Activated CD4-positive, alpha-beta memory T cell treated with anti-CD3 and anti-CD28 coated beads for 36 hours (primary cell): ENCODE measurements at places on chromosomes 5 and 9. TPM values are rescaled to one million over a fixed set of nuclear protein-coding genes. Genes with fewer than 3 reads are reported as not detected.

DNA sequence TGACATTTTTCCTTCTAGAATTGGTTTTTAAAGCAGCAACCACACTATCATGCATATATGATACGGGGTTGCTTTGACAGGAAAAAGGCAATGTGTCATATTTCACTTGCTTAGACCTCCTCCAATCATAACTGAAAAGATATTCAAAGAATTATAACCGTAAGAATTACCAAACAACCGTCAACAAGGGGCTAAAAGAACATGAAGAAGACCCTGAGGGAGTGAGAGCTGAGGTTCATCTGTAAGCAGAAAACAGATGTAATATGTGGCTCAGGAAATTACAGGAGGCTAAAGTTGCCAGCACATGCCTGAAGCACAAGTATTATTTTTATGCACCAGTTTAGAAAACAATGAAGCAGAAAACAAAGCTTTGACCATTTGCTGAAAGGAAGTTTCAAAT, 78.9 kb downstream of the APBA1 start:
- peaks cover 4% of the 10 kb centered on the region for H3K27me3 ChIP-seq
- no peaks in the 10 kb centered on the region for H3K36me3 ChIP-seq
- no peak overlapping the region for H3K27ac ChIP-seq
- no peaks in the 10 kb centered on the region for H3K4me1 ChIP-seq
- DNase-seq, result no peak

DNA sequence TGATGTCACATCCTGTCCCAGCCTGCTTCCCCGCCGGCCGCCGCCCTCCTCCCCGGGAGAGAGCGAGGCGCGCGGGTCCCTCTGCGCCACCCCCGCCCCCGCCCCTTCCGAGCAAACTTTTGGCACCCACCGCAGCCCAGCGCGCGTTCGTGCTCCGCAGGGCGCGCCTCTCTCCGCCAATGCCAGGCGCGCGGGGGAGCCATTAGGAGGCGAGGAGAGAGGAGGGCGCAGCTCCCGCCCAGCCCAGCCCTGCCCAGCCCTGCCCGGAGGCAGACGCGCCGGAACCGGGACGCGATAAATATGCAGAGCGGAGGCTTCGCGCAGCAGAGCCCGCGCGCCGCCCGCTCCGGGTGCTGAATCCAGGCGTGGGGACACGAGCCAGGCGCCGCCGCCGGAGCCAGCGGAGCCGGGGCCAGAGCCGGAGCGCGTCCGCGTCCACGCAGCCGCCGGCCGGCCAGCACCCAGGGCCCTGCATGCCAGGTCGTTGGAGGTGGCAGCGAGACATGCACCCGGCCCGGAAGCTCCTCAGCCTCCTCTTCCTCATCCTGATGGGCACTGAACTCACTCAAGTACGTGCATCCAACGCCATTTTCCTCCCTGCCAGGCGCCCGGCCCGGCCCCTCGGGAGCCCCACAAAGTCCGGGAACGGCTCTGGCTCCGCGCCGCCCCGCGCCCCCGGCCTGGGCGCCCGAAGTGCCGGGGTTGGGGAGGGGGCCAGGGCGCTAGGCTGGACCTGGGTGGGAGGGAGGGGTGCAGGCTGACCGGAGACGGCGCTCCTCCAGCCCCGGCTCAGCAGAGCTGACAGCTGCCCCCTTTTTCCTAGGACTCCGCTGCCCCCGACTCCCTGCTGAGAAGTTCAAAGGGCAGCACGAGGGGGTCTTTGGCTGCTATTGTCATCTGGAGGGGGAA, 12.0 kb upstream of the OLFM1 start:
- no peak overlapping the region for H3K27ac ChIP-seq
- DNase-seq, result peak; percentile 4
- no peaks in the 10 kb centered on the region for H3K4me1 ChIP-seq
- peaks cover 26% of the 10 kb centered on the region for H3K27me3 ChIP-seq

- H3K4me3 ChIP-seq, result no peak overlapping the region
- no peaks in the 10 kb centered on the region for H3K36me3 ChIP-seq
- H3K27ac ChIP-seq, result no peak overlapping the region
Observed at GRCh38 chr5:8906303-8906967, 639.4 kb downstream of the SEMA5A start.

DNA sequence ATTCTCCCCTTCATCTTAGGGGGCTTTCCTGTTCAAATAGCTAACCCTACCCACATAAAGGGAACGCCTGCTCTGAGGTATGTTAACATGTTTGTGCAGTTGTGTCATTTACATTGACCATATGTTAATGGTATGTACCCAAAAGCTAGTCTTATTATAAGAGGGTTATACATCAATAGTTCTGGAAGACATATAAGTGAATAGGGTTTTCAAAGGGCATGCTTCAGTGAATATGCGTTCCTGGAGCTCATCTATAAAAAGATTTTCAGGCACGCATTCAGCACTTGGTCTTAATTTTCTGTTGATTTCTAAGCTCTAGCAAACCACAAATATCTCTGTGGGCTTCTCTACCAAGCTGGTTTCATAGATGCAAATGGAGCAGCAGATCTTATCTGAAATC, 766.1 kb downstream of the IRX1 start:
- H3K4me3 ChIP-seq, result no peak overlapping the region
- H3K36me3 ChIP-seq, result no peaks in the 10 kb centered on the region
- no peak overlapping the region for H3K27ac ChIP-seq
- no peaks in the 10 kb centered on the region for H3K27me3 ChIP-seq

FOXD4 gene
- not detected for total RNA-seq

C5orf52 gene
- total RNA-seq, result not detected

PSMB7 gene
- total RNA-seq, result 156 TPM
